GM13976 (cell line): ENCODE measurements at places on chromosomes 12 and 14.

DNA sequence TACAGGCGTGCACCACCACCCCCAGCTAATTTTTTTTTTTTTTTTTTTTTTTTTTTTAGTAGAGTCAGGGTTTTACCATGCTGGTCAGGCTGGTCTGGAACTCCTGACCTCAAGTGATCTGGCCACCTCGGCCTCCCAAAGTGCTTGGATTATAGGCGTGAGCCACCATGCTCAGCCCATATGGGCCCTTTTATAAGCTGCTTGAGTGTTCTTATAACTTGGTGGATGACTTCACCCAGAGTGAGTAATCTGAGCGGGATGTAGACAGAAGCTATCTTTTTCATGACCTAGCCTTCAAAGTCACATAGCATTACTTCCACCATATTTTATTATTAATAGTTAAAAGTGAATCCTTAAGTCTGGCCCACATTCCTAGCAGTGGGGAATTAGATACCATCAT, 16.4 kb downstream of the BBOF1 start:
- DNase-seq = no peak

DNA sequence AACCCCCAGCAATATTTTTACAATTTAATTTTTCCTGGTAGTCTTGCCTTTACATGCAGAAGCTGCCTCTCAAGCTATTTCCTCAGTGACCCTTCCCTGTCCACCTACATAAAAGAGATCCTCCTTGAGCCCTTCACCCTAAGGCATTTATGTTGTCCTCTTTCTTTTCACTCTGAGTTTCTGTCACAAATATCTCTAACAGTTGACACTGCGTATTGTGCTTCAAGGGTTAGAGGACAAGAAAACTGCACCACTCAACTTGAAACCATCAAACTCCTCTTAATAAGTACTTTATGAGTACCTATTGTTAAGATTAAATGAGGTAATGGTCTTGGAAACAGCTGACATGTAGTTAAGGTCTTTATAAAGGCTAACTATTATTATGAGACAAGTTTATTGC, 557.7 kb downstream of the TRHDE start:
- DNase-seq = no peak

DNA sequence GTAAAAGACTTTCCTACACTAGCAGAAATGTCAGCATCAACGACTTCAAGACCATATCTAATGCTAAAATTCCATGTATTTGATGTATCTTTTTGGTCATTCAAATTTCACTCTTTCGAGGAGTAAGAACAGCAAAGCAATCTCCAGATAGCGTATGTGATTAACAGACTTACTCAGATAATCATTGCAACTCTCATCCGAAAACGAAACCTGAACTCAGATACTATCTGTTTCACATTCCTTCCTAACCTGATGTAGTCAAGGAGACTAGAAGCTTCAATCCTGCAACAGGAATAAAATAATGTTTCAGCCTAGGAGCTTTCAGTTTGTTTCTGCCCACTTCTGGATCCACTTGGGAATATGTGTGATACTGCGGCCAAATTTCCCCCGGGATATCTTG, 286.3 kb downstream of the NUAK1 start:
- no peak for DNase-seq

DNA sequence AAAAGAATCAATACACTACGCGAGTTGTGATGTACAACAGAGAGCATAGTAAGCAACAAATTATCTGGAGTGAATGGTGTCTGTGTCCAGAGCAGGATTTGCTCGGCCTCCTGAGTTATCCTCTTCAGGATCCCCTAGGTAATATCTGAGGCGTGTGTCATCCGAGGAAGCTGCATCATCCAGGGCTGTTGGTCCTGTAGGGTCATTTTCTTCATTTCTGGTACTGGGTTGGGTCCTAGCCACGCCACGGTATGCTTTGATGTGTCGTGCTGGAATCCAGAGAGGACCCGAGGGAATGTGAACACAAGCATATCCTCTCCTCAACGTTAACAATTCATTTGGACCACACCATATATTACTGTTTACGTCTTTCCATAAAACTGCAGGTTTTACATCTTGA, 19.0 kb upstream of the CLEC4E start:
- DNase-seq = no peak

DNA sequence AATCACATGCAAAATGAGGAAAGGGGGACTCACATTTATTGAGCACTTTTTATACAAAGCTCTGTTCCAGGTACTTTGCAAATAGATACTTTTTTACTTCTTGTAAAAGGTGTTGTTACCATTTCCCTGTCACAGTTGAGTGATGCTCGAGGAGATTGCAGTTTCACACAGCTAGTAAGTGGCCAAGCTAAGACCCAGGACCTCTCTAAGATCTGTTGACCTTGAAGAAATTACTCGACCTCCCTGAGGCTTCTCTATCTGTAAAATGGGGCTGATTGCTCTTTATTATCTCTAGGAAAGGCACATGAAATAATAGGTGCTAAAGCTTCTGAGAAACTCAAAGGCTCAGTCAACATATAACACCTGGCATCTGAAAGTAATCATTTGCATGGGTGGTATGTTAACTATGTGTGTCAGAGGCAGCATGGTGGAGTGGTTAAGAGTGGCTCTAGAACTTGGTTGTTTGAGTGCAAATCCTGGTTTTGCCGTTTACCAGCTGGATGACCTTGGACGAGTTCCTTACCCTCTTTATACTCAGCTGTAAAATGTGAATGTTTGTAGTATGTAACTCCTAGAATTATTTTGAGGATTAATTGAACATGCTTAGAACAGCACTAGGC, 41.5 kb downstream of the IFT81 start:
- DNase-seq = peak; percentile 31

- peak; percentile 50 for DNase-seq
These were observed 55.0 kb upstream of the NELL2 start for GRCh38 chr12:44930972-44931600.
